ENCODE measurements at places on chromosomes 7 and 10. TPM values are rescaled to one million over a fixed set of nuclear protein-coding genes. Genes with fewer than 3 reads are reported as not detected.

Gene MSS51
- total RNA-seq, result 2.9 TPM

Gene TRIM24
- 12.1 TPM for total RNA-seq

Gene DRGX
- not detected for total RNA-seq

Gene AS3MT
- total RNA-seq, result 3.1 TPM

Gene HYAL4
- total RNA-seq, result not detected

Gene ACHE
- total RNA-seq, result 2.6 TPM

DNA sequence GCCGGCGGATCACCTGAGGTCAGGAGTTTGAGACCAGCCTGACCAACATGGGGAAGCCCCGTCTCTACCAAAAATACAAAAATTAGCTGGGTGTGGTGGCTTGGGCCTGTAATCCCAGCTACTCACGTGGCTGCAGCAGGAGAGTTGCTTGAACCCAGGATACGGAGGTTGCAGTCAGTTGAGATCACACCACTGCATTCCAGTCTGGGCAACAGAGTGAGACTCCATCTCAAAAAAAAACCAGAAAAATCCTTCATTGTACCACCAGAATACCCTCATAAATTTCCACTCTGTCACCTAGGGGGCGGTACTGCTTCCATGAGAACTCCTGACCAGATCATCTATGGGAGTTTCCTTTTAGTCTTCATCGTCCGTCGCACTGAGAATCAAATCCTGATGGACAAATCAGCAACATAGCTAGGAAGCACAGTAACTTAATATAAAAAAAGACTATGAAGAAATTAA lies 225.8 kb upstream of the KLF14 start:
- no peak overlapping the region for H3K27ac ChIP-seq
- H3K4me1 ChIP-seq, result peaks cover 2% of the 10 kb centered on the region
- H3K27me3 ChIP-seq, result no peaks in the 10 kb centered on the region
- no peak for DNase-seq

DNA sequence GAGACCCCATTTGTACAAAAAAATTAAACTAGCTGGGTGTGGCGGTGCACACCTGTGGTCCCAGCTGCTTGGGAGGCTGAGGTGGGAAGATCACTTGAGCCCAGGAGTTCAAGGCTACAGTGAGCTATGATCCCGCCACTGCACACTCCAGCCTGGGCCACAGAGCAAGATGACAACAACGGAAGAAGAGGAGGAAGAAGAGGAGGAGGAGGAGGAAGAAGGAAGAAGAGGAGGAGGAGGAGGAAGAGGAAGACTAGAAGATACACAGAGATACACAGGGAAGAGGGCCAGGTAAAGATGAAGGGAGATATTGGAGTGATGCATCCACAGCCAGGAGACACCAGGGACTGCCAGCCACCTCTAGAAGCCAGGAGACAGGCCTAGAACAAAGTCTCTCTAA lies 75.7 kb upstream of the PTER start:
- no peaks in the 10 kb centered on the region for H3K27me3 ChIP-seq
- H3K36me3 ChIP-seq, result no peaks in the 10 kb centered on the region
- H3K4me1 ChIP-seq, result no peaks in the 10 kb centered on the region
- H3K4me3 ChIP-seq, result no peak overlapping the region

DNA sequence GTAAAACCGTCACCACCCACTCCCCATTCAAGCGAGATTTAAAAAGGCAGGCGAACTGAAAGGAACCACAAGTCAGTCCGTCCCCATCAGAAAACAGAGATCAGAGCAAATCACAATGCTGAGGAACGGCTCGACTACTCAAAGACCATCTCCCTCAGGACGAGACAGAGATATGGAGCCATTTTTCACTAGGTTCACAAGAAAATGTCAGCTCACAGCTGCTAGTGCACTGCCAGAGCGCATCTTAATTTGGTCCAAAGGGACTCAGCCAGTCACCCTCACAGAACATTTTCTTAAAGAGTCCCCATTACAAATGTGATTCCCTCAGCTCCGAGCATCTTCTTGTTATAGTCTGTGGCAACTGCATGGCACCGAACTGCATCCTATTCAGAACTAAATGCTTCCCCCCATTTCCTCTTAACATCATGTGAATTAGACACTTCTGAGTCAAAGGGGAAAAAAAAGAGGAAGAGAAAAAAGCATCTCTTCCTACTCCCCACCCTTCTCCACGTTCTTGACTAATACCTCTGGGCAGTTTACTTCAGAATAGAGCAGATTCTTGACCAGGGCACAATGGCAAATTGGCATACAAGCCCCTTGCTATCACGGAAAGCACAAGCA lies 683.9 kb downstream of the MAGI2 start:
- H3K4me1 ChIP-seq, result peaks cover 3% of the 10 kb centered on the region
- no peaks in the 10 kb centered on the region for H3K36me3 ChIP-seq
- H3K27ac ChIP-seq, result no peak overlapping the region

GRCh38 chr7:139034855-139035585 lies 822 bp downstream of the ZC3HAV1L start:
- no peak overlapping the region for H3K27ac ChIP-seq
- H3K4me1 ChIP-seq, result no peaks in the 10 kb centered on the region
- no peaks in the 10 kb centered on the region for H3K27me3 ChIP-seq
- no peaks in the 10 kb centered on the region for H3K36me3 ChIP-seq

- H3K27me3 ChIP-seq, result no peaks in the 10 kb centered on the region
- no peak overlapping the region for H3K27ac ChIP-seq
- DNase-seq, result no peak
- H3K4me1 ChIP-seq, result no peaks in the 10 kb centered on the region
- H3K4me3 ChIP-seq, result no peak overlapping the region
Observed at GRCh38 chr7:56157238-56157790, 41.1 kb upstream of the NUPR2 start.

- no peak overlapping the region for H3K4me3 ChIP-seq
- DNase-seq, result no peak
- H3K27me3 ChIP-seq, result no peaks in the 10 kb centered on the region
- peaks cover 4% of the 10 kb centered on the region for H3K36me3 ChIP-seq
- H3K4me1 ChIP-seq, result no peaks in the 10 kb centered on the region
Observed at GRCh38 chr10:86449926-86450558, 71.5 kb downstream of the WAPL start.
